ENCODE measurements at places on chromosomes 3 and 15. TPM values are rescaled to one million over a fixed set of nuclear protein-coding genes. Genes with fewer than 3 reads are reported as not detected.
A peak's percentile ranks its signal among the peaks of the same experiment; 100 is the strongest.

- DNase-seq, result no peak
Observed at GRCh38 chr3:99159220-99159762, 257.8 kb upstream of the DCBLD2 start.

- no peak for DNase-seq
Observed at GRCh38 chr15:92294759-92295158, 98.9 kb upstream of the ST8SIA2 start.

DNA sequence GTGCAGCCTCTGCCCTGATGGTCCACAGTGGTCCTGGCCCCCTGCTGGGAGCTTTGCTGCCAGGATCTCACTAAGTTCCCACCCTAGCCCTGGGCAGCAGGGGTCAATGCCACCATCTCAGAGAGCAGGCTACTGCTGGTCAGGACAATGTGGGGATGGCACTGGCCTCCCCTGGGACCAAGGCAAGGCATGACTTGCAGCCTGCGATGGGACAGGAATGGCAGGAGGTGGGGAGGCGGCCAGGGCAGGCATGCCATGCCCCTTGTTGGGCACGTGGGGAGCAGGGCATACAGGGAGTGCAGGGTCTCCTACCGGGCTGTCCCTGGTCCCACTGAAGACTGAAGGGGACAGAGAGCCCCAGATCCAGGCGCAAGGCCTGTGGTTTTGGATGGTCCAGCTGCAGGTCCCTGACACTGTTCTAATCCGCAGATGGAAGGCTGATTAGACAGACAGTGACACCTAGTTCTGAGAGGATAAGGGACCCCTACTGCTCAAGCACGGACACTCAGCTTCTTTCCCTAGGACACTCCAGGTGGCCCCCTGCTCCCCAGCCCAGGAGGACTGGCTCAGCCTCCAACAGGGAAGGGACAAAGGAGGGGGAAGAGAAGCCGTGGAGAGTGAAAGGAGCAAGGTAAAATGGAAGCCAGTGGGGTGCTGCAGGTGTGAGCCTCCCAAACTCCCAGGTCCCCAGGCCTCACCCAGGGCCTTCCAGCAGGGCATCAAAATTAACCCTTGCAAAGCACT is 69.2 kb upstream of the RPL32 start:
- DNase-seq, result no peak

- DNase-seq, result no peak
Observed at GRCh38 chr15:28181366-28181765, 82.3 kb upstream of the OCA2 start.

DNA sequence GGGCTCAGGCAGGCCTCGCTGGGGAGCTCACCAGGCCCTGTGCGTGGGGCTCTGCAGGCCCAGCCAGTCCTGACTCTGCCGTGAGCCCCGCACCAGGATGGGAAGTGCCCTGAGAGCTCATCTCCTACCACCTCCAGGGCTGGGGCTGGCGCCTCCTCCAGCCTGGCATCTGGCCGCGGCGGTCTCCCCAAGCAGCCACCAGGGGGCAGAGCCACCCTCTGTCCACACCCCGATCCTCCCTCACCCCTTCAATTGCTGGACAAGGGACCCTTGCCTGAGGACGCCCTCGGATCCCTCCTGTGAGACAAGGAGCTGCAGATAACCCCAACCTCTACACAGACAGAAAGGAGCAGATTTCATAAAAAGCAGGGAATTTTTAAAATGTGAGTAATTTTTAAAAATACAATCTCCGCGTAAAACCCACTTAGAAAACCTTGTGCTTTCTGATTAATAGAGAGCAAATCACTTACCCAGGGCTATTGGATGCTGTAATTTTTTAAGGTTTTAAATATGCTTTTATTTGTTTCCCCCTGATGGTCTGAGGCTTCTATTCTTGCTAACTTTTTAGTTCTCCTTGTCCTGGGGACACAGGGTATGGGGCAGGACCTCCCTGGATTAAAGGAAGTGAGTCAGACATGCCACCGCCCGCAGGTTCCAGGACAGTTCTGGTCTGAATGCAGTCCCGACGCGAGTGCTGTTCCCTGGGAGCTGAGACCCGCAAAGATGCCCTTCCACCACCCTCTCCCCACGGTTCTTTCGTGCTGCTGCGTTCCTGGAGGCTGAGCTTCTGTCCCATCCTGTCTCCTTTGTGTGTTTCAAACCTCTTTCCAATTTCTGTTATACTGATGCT is 52.3 kb upstream of the CHRNA7 start:
- DNase-seq, result peak; percentile 91

DNA sequence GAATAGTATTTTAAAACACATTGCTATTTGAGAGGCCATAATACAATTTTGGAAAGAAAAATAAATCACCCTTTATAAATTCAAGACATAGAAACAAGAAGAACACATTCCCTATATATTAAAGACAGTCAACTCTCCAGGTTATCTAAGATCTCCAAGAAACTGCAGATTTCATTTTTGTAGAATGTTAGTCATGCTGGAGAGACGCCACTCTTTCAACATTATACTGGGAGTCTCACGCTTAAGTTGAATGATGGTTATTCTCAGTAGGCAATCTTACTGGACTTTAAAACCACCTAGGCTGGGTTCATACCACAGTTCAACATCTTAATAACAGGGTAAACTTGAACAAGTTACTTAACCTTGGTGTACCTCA is 3.6 kb upstream of the CHRM5 start:
- no peak for DNase-seq

GRCh38 chr3:71307991-71308697 is 275.4 kb downstream of the FOXP1 start:
- DNase-seq, result no peak

- peak; percentile 27 for DNase-seq
Observed at GRCh38 chr3:31981206-31982181, at the start of the genes OSBPL10 and ZNF860. OSBPL10 (minus strand) TSS chr3:31981262; CDS start chr3:31981179, 83 bp downstream. ZNF860 (plus strand) TSS chr3:31981750; CDS start chr3:31989080, 7,330 bp downstream.

DNA sequence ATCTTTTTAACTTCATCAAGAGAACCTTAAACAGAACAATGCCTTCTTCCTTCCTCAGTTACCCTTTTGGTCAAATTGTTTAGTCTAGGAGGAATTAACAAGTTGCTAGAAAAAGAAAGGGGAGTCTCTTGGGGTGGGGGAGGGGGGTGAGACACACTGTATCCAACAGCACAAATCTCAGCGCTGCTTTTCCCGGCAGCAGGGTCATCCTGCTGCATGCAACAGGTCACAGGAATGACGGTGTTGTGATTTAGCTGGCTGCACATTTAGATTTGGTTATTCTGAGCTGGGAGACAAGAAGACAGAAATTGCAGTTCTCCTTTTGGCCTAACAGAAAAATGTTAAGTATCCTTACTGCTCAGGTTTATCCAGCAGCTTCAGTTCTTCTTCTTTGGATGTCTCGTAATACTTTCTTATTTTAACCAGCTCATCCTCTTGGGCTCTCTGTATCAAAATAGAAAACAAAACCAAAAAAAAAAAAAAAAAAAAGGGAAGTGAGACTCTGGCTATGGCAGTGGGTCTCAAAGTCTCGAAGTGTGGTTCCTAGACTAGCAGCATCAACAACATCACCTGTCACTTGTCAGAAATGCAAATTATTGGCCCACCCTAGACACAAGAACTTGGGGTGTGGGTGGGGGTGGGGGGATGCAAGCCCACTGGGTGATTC is 190.5 kb downstream of the GREM1 start:
- DNase-seq, result no peak

DNA sequence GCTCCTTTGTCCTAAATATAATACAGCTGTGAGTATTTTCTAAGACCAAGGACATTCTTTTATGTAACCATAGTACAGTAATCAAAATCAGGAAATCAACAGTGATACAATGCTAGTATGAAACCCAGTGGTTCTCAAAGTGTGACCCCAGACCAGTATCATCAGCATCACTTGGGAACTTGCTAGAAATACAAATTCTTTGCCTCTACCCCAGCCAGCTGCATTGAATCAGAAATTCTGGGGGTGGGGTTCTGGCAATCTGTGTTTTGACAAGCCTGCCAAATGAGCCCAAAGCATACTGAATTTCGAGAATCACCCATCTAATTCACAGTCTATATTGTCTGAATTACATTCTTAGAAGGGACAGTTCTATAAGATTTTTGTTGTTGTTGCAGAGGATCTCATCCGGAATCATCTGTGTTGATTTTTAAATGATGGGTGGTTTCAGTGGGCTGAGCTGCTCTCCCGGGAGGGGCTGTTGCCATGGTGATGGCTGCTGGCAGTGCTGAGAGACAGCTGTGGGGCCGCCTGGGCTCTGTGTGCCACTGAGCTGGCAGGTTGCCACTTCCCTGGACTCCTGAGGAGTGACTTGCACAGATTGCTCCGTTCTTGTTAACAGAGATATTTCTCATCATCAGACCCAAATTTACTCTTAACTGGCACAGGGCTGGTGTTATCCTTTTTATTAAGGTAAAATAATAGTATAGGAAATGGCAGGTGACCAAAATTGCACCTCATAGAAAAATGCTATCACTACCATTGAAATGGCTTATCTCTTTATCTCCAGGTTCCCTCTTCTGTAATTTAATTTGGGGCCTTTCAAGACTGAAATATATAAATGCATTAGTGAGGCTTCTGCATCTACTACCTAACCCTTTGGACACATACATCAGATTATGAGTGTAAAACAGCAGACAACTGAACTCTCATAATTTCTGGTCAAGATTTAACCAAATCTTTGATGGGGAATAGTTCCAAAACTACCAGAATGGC is 56.5 kb downstream of the NEK11 start:
- peak; percentile 93 for DNase-seq

GRCh38 chr3:149572796-149573414 is 84.9 kb downstream of the WWTR1 start:
- no peak for DNase-seq

- DNase-seq, result no peak
Observed at GRCh38 chr15:68985361-68985891, 29.1 kb upstream of the NOX5 start.

DNA sequence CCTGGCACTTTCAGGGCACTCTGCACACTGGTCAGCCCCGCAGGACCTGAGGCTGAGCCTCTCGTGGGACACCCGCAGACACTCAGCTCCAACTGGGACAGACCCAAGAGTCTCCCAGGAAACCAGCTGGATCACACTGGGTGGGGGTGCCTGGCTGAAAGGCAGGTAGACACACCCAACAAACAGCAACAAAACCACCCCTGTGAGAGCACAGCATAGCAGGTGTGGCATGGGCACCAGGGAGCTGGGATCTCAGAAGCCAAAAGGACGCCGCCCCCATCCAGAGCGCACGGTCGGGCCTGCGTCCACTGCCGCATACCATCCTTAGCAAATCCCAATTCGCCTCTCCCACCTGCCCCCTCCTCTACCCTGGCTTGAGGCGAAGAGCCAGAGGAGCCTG is 154.2 kb upstream of the LINGO1 start:
- DNase-seq, result no peak

DNA sequence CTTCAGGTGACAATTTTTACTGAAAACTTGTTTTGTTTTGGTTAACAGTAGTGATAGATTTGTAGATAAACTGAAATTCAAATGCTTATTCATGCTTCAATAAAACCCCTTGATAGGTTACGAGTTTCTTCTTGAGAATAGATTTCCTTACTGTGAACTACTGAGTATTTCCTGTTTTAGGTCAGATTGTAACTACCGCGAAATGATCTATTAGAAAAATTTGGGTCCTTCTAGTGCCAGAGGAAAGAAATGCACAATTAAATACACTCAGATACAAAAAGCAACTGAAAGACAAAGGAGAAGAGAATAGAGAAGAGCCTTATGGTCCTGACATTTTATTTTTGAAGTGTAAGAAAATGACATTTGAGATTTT is 251.7 kb upstream of the TBL1XR1 start:
- no peak for DNase-seq

- DNase-seq, result no peak
Observed at GRCh38 chr3:75338342-75338741, 325.8 kb upstream of the FRG2C start.

GRCh38 chr3:158273656-158274055 is 163.8 kb downstream of the RSRC1 start:
- DNase-seq, result no peak

GRCh38 chr15:84816694-84817465 is at the start of gene ALPK3:
ALPK3 (plus strand) TSS chr15:84817356; CDS start chr15:84817453, 97 bp downstream.
- peak; percentile 46 for DNase-seq

GRCh38 chr15:74027688-74028087 is 33.2 kb downstream of the PML start:
- no peak for DNase-seq

- DNase-seq, result no peak
Observed at GRCh38 chr3:171797873-171798272, 12.4 kb downstream of the PLD1 start.

DNA sequence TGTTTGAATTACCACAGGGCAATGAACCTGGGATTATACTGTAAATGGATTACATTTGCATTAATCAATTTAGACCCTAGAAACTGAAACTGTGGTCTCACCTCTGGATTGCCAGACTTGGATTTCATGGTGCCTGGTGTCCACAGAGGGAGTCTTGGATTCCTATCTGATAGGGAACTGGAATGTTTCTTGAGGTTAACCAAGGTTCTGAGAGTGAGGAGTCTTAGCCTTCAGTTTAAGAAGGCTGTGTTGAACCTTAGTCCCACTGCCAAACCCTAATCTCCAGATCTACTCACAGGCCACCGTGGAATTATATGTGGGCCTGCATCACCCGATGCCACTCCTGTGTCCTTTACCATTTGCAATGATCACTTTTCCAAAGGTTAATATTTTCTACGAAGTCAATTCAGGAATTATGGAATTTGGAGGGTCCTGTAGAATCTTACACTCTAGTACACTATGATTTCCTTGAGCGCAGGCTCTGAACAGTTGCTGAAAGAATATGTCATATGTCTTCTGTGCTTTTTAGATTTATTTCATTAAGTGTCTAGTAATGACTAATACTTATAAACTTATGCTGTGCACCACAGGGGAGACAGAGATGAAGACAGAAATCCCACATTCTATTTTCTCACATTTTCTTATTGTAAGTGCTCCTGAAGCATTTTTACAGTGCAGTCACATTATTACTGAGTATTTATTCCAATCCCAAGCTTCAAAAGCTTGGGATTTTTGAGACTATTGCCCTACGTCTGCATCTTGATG is 87.9 kb downstream of the EFL1 start:
- DNase-seq, result no peak

DNA sequence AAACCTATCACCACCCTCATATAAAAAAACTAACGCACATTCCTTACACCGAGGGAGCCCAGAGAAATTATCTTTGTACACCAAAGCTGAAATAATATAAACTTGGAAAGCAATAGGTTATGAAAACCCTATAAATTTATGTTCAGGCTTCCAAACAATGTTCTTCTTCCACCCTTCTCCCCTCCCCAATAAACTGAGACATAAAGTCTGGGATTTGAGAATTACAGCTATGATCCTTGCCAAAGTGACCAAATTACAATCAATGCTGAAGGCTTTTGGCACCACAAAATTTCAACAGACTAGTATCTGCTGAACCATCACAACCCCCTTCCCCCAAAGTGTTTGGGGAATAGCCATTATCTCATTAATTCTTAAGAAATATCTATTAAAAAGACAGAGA is 237.8 kb downstream of the FMN1 start:
- no peak for DNase-seq

The C3orf38 gene
- 26.0 TPM for total RNA-seq

The PCNP gene
- total RNA-seq, result 131 TPM

The SST gene
- 1,741 TPM for total RNA-seq

The SPTBN5 gene
- total RNA-seq, result 0.32 TPM

The C3orf52 gene
- total RNA-seq, result 1.4 TPM

The TIMP4 gene
- total RNA-seq, result not detected

The RPL22L1 gene
- 10.8 TPM for total RNA-seq

The PAK6 gene
- not detected for total RNA-seq

The CPN2 gene
- not detected for total RNA-seq
